ENCODE measurements at places on chromosomes 4 and X.

- DNase-seq: no peak
Measured at GRCh38 chr4:27973700-27974099, 1113.1 kb downstream of the STIM2 start.

GRCh38 chr4:180465364-180465763 is 1777.8 kb upstream of the TENM3 start:
- no peak for DNase-seq

DNA sequence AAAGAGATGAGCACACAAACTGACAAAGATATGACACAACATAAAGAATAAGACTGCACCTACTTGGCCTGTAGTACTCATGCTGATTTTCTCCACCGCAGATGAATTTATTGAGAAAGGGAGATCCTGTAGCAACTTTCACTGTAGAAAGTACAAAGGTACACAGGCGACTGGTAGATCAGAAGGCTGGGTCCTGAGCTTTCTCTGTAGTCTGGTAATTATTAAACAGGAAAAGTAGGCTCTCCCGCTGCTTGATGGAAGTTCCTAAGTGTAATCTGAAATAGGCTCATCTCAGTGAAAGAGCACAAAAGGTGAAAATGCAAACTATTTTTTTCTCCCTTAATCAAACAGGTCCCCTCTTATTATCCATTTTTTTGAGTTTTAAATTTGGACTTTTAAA is at the start of gene ADH6:
TSS of gene ADH6 (minus strand) at position 175 of the 400 bp plus-strand sequence. CDS start at position 81, 94 bp downstream.
- no peak for DNase-seq

DNA sequence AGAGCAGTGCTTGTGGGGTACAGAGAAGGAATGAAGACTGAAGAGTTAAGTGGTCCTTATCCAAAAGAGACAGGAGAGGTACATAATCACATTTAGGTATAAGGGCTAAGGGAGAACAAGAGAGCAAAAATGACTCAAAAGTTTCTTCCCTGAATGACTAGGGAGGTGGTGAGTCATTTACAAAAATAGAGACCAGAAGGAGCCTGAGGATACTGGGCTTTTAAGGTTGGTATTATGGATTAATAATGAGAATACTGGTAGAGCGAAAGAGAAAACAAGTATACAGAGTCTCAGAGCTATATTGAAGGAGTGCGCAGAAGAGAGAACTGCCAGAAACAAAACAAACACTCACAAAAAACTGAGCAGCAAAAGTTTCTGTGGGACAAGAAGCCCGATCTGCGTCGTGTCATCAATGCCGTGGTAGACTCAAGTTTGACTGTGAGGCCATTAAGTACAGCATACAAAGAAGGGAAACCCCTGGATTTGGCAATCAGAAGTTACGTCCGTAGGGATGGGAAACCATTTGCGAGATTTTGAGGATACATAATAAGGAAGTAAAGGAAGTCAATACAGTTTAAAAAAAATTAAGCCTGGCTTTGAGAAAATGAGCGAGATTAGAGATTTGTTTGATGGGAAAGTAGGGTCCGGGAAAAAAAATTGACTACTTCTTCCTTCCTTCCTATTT is 129.1 kb upstream of the STIM2 start:
- DNase-seq: no peak

DNA sequence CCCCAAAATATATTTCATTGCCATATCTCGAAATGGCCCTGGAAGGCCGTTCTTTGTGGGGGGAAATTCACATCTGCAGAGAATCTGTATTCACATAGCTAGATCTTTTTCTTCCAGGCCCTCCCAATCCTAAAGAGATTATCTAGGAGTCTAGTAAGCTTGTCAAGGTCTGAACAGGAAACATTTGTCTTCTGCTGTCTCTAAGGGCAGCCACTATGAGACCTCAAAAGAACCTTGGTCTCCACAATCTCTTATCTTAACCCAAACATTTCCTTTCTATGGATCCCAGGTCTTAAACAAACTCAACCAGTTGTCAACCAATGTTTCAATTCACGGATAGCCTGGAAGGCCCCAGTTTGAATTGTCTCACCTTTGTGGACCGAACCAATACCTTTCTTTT is 45.0 kb downstream of the CRLF2 start:
- DNase-seq: no peak

DNA sequence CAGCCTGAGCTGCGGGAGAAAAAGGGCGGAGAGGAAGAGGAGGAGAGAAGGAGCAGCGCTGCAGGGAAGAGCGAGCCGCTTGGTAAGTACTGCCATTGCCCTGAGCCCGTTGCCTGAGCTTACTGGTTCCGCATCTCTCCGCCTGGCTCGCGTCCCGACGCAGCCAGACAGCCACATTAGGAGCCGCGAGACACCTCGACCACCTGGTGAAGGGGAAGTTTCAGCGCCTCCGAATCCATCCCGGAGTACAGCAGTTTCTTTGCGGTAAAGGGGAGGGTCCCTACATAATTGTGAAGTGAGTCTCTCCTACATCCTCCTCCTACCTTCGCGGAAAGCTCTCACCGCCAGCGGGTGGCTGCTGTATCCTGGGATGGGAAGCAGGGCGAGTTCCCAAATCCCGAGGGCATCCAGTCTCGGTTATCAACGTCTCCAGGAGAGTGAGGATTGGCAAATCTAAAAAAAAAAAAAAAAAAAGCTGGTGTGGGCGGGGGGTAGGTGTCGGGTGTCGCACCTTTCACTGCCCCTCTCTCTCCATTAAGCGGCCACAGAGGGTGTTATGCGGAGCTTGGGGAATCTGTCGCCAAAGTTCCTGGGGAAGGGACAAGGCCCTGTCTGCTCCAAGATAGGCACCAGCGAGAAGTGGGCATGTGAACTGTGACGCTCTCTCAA is 7.9 kb downstream of the TBX22 start:
- no peak for DNase-seq

DNA sequence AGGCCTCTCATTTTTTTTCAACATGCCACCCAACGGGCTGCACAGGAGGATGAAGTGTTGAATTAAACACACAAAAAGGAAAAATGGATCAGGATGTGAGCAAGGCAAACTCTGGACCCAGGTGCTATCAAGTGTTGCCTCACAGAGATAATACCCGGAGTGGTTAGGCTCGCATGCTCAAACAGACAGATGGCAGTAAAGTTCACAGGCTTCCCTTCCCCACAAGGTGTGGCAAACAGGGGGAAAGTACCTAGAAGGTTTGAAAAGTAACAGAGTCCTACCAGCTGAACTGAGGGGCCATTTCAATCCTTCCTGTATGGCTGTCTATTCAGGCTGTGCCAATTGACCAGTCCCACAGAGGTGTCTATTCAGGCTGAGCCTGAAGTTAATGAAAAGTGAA is 123.9 kb upstream of the GC start:
- DNase-seq: no peak

DNA sequence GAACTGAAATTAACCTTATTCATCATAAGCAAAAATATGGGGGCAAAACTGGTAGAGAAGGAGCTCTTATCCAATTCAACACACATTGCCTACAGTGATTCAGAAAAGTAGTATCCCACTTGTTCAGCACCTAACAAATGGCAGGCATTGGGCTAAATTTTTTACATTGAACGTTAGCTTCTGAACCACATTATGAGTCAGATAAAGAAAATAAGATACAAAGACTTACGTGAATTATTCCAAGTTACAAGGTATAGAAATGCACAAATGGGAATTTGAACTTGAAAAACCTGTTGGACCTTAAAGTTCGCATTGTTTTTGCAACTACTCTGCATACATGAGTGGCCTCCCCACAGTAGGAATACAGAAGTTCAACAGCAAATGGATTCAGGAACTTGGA is 210.6 kb downstream of the LDB2 start:
- no peak for DNase-seq

- no peak for DNase-seq
Measured at GRCh38 chr4:187798385-187798784, 197.2 kb upstream of the ZFP42 start.

GRCh38 chr4:134935320-134935719 is 733.7 kb upstream of the PABPC4L start:
- DNase-seq: no peak

DNA sequence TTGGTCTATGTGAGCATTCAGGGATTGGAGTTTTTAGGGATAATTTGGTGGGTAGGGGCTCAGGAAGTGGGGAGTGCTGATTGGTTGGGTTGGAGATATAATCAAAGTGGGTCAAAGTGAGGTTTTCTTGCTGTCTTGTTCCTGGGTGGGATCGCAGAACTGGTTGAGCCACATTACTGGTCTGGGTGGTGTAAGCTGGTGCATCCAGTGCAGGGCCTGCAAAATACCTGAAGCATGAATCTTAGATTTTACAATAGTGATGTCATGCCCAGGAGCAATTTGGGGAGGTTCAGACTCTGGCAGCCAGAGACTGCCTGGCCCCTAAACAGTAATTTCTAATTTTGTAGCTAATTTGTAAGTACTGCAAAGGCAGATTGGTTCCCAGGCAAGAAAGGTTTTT is 665.6 kb upstream of the PRKX start:
- no peak for DNase-seq

DNA sequence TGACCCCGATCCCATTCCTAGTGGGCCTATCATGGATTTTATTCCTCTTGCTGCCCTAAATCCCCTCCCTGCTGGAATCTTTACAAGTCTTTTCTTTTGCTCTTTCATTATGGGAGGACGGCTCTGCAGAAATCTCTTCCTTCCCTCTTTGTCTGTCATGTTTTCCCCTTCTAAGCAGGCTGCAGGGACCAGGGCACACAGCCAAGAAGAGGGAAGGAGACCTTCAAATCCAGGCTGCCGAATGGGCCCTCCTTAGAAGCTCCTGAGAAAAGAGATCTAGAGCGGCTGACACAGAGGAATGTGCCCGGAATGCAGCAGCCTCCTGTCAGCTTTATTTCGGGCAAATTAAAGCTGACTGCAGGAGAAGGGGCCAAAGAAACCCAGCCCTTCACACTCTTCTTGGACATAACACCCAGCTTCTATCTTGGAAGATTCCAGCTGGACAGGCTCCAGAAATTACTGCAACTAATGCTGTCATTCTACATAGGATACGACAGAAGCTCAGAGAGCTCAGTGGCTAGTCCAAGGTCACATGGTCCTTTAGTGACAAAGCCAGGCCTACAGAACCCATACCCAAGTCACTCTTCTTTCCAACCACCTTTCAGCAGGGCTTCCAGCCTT is 187.8 kb upstream of the NHS start:
- DNase-seq: no peak

DNA sequence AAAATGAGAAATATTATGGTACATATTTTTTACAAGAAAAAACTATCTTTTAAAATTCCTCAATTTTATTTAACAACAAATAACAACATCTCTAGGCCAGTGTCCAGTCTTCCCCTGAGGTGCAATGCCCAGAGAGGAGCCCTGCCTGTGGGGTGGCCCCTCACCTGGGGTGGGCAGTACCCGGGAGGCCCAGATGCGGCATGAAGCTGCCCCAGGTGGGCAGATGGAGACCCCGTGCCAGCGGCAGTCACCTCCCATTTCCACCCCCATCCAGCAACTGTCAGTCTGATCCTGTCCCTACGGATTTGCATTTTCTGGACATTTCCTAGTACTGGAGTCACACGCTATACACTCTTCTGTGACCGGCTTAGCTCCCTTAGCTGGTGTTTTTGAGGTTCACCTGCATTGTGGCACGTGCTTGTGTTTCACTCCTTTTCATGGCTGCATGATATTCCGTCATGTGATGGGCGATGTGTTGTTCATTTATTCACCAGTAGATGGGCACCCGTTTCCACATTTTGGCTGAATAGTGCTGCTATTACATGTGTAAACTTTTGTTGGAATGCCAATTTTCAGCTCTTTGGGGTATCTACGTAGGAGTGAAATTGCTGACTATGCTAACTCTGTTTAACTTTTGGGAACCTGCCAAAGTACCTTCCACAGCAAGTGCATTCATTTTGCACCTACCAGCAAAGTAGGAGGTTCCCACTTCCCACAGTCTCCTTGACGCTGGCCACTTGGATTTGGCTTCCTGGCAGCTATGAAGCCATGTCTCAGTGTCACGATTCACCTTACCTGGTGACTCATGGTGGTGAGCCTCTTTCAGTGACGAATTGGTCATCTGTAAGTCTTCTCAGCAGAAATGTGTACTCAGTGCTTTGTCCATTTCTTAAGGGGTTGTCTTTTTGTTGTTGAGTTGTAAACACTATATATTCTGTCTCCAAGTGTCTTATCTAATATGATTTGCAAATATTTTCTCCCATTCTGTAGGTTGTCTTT is 11.7 kb upstream of the MAEA start:
- no peak for DNase-seq

DNA sequence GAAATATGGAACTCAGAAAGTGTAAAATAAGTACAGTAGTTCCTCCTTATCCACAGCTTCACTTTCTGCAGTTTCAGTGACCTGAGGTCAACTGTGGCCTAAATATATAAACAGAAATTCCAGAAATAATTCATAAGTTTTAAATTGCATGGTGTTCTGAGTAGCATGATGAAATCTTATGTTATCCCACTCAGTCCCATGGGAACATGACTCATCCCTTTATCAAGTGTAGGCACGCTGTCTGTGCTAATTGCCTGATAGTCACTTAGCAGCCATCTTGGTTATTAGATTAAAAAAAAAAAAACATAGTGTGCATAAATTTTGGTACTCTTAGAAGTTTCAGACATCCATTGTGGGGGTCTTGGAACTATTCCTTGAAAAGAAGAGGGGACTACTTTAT is 983.4 kb upstream of the ADGRL3 start:
- DNase-seq: no peak

DNA sequence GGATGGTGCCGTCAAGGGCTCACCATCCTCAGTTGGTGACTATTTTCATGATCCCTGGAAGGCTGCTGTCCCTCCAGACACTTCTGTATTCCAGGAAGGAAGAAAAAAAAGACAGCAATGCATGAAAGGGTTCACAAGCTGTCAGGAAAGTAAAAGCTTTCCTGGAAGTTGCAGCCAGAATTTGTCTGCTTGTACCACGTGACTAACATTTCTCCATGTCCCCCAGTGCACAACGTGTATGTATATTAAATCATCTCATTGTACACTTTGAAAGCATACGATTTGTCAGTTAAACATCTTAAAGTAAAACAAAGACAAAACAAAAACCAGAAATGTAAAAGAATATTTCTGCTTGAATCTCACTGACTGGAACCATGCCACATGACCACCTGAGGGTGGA is 127.4 kb upstream of the CLNK start:
- DNase-seq: no peak

DNA sequence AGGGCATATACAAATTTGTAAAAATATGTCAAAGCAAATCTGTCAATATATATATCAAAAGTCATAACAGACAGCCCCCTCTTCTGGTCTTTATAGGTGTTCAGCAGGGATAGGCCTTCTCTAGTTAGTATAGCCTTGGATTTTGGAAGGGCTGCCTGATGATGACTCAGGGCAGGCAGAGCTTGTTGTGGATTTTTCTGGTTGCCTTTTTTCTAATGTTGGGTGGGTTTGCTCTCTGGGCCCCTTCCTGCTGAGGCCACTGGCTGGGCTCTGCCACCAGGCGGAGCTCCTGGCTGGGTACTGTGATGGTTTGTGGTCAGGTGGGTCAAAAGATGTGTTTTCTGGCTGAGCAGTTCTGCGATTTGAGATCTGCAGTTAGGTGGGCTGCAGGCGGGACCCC is 294.2 kb downstream of the GRIA2 start:
- no peak for DNase-seq
